NCI-H187 treated with DMSO at 0.1 percent for 48 hours (cell line): ENCODE measurements at places on chromosomes 6 and 20.

GRCh38 chr20:20443504-20443903 is 75.6 kb downstream of the INSM1 start:
- DNase-seq: no peak

- DNase-seq: no peak
Measured at GRCh38 chr6:169205176-169206160, 48.2 kb downstream of the THBS2 start.

DNA sequence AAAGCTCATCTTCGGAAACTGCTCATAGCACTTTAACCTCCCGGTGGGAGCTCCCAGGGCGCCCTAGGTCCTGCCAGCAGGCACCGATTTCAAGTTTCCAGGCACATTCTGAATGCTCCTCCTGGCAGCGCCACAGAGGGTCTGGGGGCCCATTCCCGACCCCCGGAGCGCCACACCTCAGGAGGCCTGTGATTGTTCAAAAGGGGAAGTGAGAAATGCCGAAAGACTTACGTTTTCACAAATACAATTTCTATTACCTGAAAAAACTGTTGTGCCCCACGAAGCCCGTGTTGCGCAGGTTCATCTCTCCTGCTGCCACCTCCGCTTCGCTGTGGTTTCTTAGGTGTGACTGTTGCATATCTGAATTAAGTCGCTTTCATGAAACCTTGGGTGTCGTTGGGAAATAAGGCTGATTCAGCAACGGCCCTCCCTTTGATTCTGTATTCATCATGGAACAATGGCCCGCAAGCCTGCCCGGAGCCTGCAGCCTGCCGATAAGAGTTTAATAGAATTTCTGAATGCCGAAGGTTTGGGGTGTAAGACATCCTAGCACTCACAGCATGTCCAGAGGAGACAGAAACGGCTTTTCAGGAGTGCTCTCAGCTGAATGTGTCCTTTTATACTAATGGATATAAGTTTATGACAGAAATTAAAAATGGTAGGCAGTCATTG is 1.9 kb upstream of the MYT1 start:
- DNase-seq: no peak

GRCh38 chr6:84522135-84522549 is 242.3 kb downstream of the TBX18 start:
- no peak for DNase-seq

DNA sequence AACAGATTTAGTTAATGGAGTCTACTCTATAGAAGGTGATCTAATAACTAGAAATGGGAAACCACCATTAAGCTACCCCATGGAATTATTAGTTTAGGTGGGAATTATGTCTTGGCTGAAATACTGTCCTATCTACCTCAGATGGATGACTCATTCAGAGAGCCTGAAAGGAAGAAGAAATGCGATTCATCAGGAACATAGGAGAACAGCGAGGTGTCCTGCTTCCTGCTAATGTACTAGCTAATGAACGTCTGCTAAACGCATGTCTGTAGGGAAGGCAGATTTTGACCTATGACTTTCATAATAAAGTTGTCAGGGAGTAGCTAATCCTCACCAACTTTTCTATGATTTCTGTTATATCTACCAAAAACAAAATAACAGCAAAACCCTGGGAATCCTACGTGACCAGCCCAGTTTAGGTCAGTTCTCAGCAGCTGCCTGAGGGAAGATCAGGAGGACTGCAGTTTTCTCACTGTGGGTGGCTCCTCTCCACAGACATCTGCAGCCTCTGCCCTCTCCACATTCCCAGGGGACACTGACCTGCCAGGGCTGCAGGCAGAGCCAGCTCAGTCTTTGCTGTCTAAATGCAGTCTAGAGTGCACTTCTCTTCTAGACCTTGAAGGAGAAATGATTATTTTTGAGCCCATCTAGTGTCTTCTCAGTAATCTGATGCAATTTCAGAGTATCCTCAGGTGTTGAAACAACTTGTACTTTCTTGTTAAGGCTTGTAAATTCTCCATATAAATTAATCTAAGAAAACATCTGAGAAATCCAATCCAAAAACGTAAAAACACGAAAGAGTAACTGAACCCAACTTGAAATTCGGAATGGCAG is 18.1 kb upstream of the SFT2D1 start:
- DNase-seq: no peak

GRCh38 chr6:136085370-136086115 is 164.6 kb downstream of the MTFR2 start:
- DNase-seq: no peak

GRCh38 chr6:110661414-110661813 is 153.9 kb downstream of the CDK19 start:
- DNase-seq: no peak

DNA sequence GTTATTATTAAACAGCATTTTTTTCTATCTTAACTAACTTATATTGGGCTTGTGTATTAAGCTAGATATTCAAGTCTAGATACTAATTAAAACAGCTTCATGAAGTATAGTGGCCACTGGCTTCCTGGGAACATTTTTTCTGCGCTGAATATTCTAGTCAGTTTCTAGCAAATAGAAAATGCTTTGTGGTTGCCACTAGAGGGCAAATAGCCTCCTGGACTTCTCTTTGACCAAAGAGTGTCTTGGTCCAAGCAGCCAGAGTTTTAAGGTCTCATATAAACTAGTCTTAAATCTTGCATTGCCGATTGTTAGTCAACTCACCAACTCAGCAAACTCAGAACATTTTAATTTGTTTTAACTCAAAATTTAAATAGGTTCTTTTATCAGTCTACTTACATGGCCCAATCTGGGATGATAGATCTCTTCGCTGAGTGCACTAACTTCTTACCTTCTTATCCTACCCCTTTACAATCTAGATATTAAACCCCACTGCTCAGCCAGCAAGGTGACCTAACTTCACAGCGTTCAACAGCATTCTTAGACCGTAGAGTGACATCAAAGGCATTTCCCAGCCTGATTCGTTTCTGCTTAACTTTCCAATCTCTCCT is 24.6 kb upstream of the ID4 start:
- no peak for DNase-seq

DNA sequence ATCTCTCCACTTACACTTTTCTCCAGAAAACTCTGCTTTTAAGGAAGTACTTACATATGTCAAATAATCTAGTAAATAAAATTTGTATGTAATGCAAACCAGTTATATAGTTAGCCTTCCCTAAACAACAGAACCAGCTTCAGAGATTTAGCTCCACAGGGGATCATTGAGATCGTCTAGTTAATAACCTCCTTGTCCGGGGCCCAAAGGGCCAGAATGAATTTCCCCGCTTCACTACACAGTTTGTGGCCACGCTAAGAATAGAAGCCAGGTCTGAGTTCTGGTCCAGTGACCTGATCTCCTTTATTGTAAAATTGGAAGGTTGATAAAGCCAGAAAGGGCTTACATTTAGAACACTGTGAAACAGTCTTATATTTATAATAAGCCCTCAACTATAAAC is 245.2 kb downstream of the TPBG start:
- DNase-seq: no peak

DNA sequence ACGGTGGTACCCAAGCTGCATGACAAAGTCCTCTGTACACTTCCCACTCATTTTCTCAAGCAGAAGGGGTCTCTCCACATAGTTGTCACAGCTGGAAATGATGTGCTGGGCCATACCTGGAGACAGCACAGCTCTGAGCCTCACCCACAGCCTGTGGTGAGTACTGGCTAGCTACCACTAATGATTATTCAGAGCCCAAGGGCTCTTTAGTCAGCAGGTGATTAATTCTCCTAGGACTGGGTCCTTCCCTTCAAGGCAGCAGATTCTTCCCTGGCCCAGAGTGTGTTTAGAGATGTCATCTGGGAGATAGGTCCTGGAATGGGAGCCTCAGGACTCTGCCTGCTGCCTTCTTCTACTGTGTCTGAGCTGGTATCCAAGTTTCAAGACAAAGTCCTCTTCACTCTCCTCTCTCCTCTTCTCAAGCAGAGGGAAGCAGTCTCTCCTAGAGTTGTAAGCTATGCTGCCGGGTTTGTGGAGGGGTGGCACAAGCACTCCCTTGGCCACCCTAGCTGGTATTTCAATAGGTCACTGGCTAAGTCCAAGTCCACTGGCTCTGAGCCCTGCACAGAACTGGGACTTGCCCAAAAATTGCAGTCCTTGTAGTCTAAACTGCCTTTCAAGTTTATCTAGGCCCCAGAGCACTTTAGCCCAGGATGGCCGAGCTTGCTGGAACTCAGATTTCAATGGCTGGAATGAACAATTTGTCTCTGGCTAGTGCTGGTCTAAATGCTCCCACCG is 49.8 kb upstream of the VGLL2 start:
- no peak for DNase-seq

DNA sequence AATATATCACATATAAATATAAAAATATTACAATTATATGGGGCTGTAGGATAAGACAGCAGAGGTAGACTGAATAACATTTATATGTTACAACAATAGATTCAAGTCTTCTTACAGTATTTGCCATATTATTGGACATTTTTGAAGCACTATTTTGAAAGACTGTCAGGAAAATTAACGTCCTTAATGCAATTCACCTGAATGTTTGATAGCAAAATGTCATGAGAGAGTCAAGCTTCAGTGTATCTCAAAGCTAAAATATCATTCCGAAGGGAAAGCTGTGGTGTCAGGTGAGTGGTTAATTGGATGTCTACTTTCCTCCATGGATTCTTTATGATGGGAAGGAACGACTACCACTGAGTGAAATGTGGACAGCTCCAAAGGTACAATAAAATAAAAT is 1004.0 kb downstream of the HACE1 start:
- no peak for DNase-seq

DNA sequence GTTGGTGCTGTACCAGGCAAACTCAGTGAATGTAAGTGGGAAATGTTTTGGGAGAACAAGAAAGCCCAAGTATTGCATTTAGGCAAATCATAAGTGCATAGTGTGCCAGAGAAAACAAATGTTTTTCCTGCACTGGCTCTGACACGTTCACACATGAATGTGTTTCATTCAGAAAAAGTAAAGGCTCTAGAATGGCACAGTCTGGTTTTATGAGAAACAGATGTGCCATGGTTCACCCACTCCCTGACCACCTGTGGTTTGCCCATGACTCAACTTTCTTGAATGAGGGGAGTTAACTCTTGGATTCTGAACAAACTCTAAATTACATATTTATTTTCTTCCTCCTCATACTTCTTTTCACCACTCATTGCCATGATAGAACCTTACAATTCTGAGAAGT is 126.9 kb downstream of the KCNQ5 start:
- no peak for DNase-seq

GRCh38 chr20:49245921-49246740 is 26.9 kb downstream of the DDX27 start:
- DNase-seq: no peak

GRCh38 chr6:42727087-42727611 is 4.8 kb upstream of the PRPH2 start:
- no peak for DNase-seq

- DNase-seq: no peak
Measured at GRCh38 chr6:83708546-83708969, 343 bp downstream of the SNAP91 start.

DNA sequence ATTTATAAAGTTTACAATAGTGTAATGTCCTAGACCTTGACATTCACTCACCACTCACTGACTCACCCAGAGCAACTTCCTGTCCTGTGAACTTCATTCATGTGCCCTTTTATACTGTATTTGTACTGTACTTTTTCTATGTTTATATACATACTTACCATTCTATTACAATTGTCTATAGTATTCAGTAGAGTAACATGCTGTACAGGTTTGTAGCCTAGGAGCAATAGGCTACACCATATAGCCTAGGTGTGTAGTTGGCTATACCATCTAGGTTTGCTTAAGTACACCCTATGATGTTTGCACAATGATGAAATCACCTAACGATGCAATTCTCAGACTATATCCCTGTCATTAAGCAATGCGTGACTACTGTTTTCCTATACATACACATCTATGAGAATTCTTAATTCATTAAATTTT is 17.5 kb downstream of the EDEM2 start:
- DNase-seq: no peak

GRCh38 chr6:144920391-144920961 is 635.3 kb downstream of the UTRN start:
- no peak for DNase-seq

GRCh38 chr6:31687321-31687720 is 6.5 kb upstream of the LY6G5C start:
- DNase-seq: no peak

DNA sequence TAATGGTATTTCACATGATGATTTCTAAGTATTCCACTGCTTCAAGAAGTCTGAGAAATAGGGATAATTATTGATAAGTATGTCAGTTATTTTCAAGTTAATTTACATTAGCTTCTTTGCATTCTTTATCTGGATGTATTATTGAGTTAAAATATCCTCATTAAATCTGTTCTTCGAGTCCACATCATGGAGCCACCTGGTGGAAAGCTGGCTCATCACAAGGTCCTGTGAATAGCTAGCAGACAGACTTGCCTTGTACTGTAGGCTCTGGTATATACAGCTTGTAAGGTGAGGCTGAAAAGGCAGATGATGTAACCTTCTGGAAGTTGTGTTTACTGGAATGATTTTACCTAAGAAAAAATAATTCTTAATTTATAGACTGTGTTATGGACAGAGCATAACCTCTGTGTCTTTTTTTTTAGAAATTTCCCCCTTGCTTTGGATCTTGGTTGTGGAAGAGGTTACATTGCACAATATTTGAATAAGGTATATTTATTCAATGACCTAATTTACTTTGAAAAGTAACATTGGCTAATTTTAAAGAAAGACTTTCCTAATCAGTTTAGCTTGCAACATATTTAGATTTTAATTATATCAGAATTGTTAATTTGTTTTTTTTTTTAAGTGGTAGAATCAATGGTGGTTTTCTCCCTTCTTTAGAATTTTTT is 3.5 kb downstream of the NDUFAF5 start:
- no peak for DNase-seq

GRCh38 chr20:17024513-17025119 is 202.2 kb upstream of the PCSK2 start:
- DNase-seq: no peak

- DNase-seq: no peak
Measured at GRCh38 chr6:88655586-88655985, 307.8 kb downstream of the RNGTT start.

DNA sequence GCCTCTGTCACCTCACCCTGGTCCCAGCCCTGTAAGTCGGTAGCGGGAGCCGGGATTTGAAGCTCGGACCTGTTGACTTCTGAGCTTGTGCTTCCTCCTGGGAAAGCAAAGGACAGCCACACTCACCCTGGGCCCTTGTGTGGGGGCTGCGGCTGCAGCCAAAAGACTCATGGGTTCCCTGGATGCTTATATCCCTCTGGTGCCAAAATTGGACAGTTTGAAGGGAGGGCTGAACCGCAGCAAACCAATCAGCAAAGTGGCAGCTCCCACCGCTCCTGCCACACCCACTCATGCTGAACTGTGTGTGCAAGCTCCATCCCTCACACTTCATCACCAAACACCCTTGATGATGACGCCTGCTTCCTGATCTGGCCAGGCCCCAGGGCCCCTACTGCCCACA is 3.9 kb upstream of the CCN5 start:
- DNase-seq: no peak
